NCI-H524 (cell line): ENCODE measurements at places on chromosomes 16 and 17.

DNA sequence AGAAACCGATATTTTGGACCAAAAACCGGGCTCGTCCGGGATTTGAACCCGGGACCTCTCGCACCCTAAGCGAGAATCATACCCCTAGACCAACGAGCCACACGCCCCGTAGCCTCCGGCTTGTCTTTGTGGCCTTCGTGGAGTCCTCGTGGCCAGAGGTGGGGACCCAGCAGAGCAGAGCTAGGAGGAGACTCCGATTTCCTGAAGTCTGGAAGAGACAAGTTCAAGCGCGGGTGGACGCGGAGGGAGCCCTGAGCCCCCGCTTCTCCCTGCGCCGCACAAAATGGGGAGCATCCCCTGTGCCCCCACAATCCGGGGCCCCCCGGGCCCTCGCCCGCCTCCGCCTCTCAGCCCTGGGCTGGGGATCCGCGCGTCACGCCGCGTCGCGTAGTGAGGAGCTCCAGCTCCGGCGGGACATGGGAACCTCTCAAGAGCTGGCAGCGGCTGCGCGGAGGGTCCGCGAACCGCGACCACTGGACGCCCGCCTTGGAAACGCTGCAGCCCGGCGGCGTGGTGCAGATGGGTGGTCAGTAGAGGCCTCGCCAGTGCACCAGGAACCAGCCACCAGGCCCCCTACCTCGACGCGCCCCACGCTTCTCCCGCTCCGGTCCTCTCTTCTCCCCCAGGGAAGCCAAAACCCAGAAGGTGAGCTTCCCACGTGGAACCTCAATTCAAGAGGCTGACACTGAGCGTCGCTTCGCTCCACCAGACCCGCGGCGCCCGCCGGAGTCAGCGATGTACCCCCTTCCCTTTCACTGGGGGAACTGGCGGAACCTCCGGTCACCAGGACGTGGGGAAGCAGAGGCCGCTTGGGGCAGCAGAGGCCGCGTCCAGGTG is 5.2 kb upstream of the OR1F1 start:
- DNase-seq: peak; percentile 81

DNA sequence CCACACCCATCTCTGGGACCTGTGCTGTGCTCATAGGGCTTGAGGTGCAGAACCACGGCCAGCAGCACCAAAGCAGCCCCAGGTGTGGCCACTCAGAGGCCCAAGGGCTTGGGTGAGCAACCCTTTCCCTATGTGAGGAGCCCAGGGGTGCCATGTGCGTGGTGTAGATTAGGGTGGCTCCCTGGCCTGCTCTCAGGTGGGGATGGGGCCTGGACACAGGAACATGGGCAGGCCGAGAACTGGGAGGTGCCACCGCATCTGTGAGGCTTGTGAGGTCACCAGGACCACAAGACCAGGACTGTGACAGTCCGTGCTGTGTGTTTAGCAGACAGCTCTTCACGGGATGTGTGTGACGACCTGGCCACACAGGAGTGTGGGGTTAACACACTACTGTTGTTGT is 103.5 kb upstream of the ZNF750 start:
- no peak for DNase-seq

DNA sequence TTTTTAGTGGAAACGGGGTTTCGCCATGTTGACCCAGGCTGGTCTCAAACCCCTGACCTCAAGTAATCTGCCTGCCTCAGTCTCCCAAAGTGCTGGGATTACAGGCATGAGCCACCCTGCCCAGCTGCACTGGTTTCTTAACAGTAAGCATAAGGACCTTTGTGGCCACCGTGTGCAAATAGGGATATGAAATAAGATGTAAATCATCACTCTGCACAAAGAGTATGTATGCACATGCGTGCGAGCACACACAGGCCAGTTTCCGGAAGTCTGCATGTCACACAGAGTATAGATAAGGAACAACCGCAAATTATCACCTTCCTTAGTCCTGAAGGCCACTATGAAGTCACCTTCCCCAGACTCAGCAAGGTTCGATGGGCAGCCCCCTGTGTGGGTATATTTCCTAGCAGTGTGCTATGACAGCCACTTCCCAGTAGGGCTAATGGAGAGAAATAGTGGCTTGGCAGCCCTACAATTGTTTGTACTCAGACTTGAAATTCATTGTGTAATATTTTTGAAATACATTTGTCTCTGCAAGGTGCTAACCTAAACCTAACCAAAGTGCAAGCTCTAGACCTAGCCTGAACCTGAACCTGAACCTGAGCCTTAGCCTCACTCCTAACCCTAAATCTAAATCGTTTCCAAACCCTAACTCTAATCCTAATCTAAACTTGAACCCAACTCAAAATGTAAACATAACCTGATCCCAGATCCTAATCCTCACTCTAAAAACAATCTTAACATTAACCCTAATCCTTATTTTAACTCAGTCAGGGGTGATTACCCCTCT is 48.4 kb upstream of the SKAP1 start:
- no peak for DNase-seq

GRCh38 chr16:3729161-3730112 is 12.1 kb upstream of the TRAP1 start:
- no peak for DNase-seq
